ENCODE measurements at places on chromosomes 5 and 9.
A peak's percentile ranks its signal among the peaks of the same experiment; 100 is the strongest.

DNA sequence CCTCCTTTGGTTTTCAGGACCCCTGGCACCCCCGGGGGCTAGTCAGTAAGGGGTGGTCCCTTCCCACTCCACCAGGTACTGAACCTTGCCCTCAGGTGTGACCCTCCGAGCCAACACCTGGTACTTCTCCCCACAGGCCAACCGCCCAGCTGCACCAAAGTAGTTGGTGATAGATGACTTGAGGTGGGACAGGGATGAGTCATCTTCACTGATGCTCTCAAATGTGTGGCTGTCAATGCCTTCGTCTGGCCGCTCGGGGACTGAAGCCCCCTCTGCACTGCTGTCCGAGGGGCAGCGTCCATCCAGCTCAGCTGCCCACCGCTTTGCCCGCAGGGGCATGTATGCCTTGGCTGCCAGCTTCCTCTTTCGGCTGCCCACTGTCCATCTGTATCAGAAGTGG lies 15.2 kb upstream of the PSMD5 start:
- DNase-seq: no peak

- DNase-seq: no peak
Observed at GRCh38 chr9:116355153-116355921, 201.7 kb downstream of the PAPPA start.

GRCh38 chr9:103942200-103942599 lies 151.9 kb upstream of the SMC2 start:
- no peak for DNase-seq

- DNase-seq: no peak
Observed at GRCh38 chr5:53490747-53491146, 10.3 kb downstream of the FST start.

GRCh38 chr5:142934051-142934762 lies 164.0 kb downstream of the ARHGAP26 start:
- DNase-seq: no peak

- no peak for DNase-seq
Observed at GRCh38 chr5:77697692-77698091, 59.2 kb upstream of the OTP start.

- DNase-seq: peak; percentile 38
Observed at GRCh38 chr9:7570107-7570720, 229.4 kb downstream of the DMAC1 start.

GRCh38 chr5:87390576-87391199 lies 22.0 kb downstream of the CCNH start:
- DNase-seq: no peak

DNA sequence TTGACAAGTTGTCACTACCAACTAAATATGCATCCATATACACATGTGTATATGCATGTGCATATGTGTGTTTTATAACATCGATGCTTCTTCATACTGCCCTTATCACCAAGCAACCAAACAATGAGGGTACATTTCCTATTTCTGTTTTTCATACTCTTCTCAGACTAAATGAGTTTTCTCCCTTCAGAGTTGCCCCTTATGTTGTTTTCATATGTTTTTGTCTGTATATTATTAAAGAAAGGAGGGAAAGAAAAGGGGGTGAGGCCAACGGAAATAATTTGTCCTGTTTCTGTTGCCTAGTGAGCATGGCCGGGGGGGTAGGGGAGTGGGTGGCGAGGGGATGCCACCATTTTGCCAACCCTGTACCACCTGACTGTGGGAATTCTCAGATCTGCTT lies 28.8 kb upstream of the NFIB start:
- no peak for DNase-seq

GRCh38 chr5:126851501-126852011 lies 74.6 kb downstream of the LMNB1 start:
- DNase-seq: no peak

- no peak for DNase-seq
Observed at GRCh38 chr9:128008171-128008570, 27.4 kb upstream of the EEIG1 start.

GRCh38 chr5:137589185-137589584 lies 90.1 kb upstream of the SPOCK1 start:
- DNase-seq: no peak

GRCh38 chr5:96432216-96433065 lies 607 bp downstream of the PCSK1 start:
- DNase-seq: no peak

- DNase-seq: no peak
Observed at GRCh38 chr5:58872670-58873273, 289.9 kb downstream of the RAB3C start.

GRCh38 chr9:134139081-134139480 lies 3.2 kb downstream of the WDR5 start:
- no peak for DNase-seq

- no peak for DNase-seq
Observed at GRCh38 chr5:152288917-152289595, 116.0 kb downstream of the NMUR2 start.

GRCh38 chr5:14908172-14908571 lies 36.6 kb upstream of the ANKH start:
- DNase-seq: no peak

- no peak for DNase-seq
Observed at GRCh38 chr9:38196714-38197113, 127.7 kb upstream of the SHB start.

DNA sequence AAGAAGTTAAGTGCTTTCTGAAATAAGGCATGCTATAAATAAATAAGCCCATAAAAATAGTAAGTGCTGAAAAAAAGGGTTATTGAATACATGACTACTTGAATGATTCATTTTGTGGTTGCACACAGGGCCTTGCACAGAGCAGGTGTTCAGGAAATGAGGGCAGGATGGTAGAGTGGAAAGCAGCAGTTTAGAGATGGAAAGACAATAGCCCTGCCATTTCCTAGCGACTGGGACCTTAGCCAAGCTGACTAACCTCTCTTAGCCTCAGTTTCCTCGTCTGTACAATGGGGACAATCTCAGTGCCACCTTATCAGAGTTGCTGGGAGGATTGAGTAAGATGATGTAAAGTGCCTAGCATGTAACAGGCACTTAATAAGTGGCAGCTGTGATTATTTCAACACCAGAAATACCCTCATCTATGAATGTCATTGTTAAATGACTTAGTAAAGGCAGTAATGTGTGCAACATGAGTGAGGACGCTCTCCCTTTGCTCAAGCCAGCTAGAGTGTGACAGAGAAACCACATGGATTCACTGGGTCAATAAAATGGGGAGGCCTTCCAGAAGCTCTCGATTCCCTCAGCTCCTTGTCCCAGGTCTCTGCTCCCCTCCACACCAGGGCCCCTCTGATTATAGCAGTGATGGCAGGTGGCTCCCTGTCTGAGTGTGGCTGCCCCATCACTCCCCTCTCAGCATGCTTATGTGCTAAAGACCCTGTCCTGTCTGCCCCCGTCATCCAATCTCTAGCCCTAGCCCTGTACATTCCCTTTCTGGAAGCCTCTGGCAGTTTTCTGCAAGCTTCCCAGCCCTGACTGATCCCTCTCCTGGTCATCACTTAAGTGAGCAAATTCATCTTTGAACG lies 16.0 kb upstream of the PHF19 start:
- DNase-seq: no peak

DNA sequence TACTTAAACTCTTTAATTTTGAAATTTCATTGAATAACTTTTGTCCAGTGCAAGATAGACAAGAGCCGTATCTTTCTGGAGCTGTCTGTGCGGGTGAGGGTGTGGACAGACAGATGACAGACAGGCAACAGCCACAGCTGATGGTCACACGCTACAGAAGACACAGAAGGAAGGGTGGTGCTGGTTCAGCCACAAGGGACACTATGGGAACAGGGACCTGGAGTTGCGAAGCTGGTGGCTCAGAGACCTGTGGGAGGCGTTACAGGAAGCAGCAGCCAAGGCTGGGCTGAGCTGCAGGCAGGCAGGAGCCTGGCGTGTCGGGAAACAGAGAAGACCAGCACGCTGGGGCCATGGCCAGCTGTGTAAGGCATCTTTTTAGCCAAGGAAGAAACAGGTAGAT lies 104.4 kb downstream of the WNK2 start:
- no peak for DNase-seq

GRCh38 chr9:2559192-2560152 lies 62.1 kb upstream of the VLDLR start:
- no peak for DNase-seq

DNA sequence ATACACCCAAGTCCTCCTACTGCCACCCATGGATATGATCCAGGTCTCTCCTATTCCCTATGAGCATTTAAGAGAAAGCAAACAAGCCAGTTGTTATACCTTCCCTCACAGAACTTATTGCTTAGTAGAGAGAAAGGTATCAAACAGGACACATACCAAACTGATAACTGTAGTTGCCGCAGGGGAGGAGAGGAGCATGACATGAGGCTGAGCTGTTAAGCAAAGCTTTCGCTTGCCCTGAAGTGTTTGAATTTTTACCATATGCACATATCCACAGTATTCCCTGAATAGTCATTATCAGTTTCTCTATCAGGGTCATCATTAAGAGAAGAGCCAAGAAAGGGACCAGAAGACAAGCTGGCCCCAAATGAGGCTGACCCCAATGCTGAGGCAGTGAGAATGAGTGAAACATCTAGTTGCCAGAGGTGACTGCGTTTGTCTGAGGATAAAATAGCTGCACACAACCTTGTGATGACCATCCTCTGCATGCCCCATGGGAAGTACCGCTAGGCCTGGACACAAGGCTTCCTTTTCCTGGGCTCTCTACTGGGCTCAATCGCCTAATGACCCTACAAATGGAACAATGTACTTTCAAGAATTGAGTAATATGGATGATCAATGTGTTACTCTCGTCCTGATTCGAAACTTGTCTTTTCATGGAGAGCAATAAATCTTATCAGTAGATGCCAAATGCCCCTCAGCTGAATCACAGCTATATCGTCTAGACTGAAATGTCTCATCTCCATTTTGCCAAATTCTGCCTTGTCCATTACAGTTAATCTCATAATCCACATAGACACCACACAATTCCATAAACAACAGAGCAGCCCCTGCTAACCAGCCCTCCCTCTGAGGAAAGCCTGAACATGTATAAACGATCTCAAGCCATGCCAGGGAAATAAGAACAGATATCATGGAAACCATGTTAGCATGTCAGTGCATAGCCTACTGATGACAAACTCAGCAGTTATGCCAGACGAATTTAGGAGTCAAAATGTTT lies 4.3 kb upstream of the IFNK start:
- no peak for DNase-seq

- DNase-seq: no peak
Observed at GRCh38 chr5:22757776-22758175, 95.4 kb downstream of the CDH12 start.

DNA sequence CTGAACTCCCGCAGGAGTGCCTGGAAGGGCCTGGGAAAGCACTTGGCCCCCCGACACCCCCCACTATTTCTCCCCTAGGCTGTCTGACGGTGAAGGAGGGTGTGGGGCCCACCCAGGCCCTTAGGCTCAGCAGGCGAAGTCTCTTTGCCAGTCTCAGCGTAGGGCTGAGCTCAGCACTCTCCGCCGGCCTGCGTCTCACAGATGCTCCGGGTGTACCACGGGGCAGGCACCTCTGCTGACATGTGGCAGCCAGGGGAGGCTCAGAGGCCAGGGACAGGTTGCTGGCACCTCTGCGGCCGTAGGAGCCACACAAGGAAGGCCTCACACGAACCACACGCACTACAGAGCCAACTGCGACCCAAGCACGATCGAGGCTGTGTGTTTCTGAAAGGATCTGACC lies 114.2 kb downstream of the VAV2 start:
- DNase-seq: no peak

- no peak for DNase-seq
Observed at GRCh38 chr5:176341325-176342157, 20.0 kb downstream of the KIAA1191 start.

DNA sequence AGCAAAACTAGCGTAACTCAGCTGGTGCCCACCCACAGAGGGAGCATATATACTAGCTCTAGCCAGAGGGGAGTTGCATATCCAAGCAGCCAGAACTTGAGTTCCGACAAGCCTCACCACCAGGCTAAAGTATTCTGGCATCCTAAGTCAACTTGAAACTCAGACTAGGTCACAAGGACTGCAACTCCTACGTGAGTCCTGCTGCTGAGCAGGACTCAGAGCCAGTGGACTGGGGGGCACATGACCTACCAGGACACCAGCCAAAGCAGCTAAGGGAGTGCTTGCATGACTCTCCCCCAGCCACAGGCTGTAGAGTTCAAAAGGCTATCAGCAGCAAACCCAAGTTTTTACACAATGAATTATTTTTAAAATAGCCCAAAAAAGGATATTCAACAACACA lies 26.1 kb downstream of the SPDL1 start:
- no peak for DNase-seq

DNA sequence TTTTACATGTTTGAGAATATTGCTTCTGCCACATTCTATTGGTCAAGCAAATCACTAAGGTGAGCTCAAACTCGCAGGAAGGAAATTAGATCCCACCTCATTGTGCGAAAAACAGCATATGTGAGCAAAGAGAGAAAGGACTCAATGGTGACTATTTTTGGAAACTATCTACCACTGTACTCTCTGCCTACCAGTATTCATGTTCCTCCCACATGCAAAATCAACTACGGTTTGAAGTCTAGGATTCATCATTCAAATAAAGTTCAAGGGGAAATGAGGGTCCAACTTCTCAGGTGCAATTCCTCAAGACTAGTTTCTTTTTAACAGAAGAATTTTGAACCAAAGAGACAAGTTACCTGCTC lies 60.6 kb downstream of the FAM174A start:
- no peak for DNase-seq

- DNase-seq: no peak
Observed at GRCh38 chr5:177233802-177234201, 69.7 kb downstream of the RAB24 start.

DNA sequence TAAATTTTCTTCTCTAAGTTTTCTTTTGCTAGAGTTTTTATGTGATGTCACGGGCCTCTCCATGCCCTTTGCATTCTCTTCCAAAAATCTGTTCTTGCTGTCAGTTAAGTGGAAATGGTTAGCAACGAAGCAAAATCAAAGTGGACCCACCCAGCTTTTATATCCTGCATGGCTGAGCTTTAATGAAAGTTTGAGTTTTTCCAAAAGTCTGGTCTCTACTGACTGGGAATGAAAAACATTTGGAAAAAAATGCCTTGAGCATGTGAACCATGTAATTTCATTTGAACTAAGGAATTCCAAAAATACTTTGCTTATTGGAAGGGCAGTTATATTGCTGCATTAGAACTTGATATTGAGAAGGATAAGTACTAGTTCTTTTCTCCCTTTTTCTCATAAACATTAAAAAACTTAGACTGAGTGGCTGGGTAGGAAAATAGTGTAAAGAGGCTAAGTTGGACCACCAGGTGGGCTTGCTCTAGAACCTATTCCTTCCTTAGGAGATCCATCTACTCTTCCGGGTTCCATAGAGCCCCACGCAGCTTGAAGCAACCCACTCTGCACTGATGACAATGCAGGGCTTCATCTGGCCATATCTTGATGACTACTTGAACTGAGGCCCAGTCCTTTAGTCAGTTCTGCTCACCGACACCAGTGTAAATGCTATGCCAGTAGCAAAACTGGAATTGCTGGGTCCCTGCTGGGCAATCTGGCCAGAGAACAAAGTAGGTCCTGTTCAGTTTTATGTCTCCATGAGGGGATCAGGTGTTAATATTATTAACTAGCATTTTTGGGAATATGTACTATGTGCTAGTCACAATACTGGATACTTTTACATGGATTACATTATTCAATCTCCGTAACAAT lies 17.4 kb upstream of the RIC1 start:
- no peak for DNase-seq

GRCh38 chr9:96400132-96400910 lies 16.8 kb upstream of the SLC35D2 start:
- no peak for DNase-seq

Data from stimulated activated CD8-positive, alpha-beta memory T cell treated with anti-CD3 and anti-CD28 coated beads, Interleukin-7, amount 100 ng/mL, for 1 hour (primary cell).